ENCODE measurements at places on chromosomes 7 and 10. TPM values are rescaled to one million over a fixed set of nuclear protein-coding genes. Genes with fewer than 3 reads are reported as not detected.
A peak's percentile ranks its signal among the peaks of the same experiment; 100 is the strongest.

- DNase-seq, result no peak
These were observed 57.7 kb upstream of the CDK13 start for GRCh38 chr7:39892361-39892760.

- DNase-seq, result no peak
These were observed 11.9 kb downstream of the CYTH3 start for GRCh38 chr7:6260291-6261187.

DNA sequence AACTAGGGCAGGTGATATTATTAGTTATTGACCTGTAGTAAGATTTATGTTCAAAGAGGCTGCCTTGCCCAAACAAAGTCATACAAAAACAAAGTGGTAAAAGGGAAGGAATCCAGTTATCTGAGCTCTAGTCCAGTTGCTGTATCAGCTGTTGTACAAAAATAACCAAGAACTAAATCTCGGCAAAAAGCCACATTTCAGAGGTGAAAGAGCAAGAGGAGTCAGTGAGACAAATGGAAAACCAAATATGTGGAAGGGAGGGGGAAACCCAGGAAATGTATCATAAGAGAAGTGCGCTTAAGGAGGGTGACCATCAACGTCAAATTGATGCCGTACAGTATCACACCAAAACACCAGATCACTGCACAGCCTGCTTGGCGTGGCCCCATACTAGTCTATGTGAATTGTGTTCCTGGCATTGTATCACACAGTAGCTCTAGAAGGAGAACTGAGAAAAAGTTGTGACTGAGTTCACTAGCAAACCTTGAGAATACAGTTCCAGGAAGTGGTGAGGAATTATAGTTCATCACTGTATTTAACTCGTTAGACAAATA lies 6.4 kb downstream of the AGBL3 start:
- DNase-seq, result no peak

DNA sequence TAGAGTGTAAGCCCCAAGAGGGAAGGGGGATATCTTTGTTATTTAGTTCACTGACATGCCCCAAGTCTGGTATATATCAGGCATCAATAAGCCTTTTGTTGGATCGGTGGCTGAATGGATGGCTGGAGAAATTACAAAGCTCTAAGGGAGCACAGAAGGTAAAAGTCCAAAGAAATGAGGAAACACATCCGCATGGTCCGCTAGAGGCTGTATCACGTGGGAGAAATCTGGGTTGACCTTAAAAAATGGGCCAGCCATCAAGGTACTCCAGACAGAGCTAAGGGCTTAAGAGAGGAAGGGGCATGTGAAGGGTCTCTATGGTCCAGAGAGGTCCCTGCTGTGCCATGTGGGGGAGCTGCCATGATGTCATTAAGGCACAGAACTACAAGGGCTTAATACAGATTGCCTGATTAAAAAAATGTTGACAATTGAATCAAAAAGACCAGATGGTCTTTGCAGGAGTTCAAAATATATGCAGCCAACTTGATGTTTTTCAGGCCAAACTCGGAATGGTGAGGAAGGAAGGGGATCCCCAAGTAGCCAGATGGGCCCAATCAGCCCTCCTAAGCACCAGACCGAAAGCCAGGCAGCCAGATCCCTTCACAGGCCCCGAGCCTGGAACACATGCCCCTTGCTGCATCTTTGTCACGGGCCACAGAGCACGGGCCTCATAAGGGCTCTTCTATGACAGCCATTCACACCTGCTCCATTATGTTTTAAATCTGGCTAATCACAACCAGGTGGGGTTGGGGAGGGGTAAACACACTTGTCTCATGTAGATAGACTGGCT lies 31.9 kb downstream of the SCRN1 start:
- no peak for DNase-seq

- DNase-seq, result no peak
These were observed 119.4 kb downstream of the DYNC2I1 start for GRCh38 chr7:158975526-158976467.

- DNase-seq, result no peak
These were observed 26.5 kb upstream of the PPP1R3A start for GRCh38 chr7:113945018-113945938.

DNA sequence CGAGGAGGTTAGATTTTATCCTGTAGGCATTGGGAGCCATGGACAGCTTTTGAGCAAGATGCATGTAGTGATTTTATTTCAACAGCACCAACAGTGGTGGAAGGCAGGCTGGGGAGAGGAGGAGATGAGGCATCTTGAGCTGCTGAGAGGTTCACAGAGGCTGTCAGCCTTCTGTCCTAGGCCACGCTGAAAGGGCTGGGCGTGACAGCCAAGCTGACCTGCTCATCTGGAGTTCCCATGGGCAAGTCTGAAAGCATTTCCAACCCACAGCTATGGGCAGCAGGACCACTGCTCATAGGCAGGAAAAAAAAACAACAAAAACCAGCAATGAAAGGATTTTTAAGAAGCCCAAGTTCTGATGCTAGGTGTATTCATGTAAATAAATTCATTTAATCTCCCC lies 7.7 kb downstream of the NEURL1 start:
- peak; percentile 34 for DNase-seq

- no peak for DNase-seq
These were observed 104.5 kb upstream of the ZPBP start for GRCh38 chr7:50197549-50197948.

DNA sequence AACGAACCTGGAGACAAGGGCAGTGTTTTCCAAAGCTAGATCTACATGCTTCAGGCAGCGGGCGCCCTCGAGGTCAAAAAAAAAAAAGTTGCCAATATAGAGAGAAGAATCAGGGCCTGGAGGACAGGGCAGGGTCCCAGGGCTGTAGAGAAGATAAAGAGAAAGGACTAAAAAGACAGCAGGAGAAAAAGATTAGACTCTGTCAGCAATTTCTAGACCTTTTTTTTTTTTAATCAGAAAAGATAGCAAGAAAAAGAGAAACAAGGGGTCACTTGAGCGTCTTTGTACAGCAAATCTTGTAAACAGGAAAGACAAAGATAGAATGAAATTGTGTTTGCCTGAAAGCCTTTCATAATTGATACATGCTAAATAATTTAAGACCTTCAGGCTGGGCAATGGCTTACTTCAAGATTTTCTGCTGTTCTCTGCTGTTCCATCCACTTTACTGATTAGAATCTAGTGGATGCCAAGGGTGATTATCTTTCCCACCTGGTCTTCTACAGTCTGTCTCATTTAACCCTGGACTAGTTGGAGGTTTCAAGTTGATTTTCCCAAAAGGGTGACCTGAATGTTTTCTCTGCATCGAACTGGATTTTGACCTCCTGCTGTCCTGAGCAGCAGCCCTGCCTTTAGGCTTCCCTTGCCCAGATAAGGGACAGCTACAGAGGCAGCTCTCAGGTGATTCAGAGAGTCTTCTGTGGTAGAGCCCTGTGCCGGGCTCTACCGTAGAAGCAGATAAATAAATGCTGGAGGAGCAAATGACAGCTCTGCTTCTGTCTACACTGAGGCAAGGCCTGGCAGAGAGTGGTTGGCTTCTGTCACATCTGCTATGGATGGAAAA lies 5.1 kb downstream of the LMOD2 start:
- no peak for DNase-seq

DNA sequence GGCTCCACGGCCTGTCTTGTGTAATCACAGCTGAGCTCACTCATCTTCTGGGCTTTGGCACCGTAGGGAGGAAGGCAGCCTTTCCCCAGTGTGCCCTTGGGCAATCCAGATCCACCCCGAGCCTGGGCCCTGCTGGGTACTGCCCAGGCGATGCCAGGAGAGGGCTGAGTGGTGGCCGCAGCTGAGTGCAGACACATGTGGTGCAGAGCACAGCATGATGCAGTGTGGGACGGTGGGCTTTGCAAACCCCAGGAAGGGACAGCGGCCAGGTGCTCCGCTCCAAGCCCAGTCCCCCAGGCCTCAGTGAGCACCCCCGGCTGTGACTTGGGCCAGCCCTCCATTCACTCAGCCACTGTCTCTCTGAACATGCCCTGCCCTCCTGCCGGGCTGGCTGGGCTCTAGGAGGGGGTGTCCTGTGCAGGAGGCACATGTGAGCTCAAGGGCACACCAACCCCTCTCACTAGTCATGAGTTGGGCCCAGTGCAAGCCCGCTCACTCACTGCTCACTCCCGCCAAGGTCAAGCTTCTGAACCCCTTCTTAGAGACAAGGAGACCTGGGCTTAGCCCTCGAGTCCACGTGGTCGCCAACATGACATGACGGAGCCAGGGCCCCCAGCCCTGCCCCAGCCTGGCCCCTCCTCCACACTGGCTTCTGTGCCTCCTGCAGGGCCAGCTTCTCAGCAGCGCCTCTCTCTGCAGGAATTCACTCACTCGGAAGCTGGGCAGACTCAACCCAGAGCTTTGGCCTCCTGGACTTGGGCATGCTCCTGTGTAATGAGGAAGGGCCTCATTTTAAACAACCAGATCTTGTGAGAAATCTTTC lies 77.5 kb upstream of the INSIG1 start:
- DNase-seq, result peak; percentile 73

DNA sequence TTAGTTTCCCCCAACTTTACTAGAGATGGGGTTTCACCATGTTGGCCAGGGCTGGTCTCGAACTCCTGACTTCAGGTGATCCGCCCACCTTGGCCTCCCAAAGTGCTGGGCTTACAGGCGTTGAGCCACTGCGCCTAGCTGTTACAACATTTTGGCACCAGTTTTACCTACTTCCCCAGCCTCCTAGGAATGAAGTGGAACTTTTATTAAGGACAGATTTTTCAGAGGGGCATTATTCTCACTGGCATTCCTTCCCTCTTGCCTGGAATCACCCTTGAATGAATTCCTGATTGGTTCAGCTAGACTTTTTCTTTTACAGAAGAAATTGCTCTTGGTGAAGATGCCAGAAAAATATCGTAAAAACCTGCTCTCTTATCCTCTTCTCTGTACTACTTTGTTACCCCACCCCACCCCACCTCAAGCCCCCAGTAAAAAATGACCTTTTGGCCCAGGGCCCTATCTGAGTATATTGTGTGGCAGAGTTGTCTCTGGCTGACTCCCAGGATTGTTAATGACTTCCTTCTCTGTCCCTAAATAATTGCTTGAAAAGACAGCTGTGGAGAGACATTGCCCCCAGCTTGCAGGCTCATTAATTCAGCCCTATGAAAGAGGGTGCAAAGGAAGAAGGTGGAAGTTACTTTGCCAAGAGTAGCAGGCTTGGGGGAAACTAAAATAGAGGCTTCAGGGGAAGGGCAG lies 189.6 kb downstream of the AUTS2 start:
- DNase-seq, result no peak

DNA sequence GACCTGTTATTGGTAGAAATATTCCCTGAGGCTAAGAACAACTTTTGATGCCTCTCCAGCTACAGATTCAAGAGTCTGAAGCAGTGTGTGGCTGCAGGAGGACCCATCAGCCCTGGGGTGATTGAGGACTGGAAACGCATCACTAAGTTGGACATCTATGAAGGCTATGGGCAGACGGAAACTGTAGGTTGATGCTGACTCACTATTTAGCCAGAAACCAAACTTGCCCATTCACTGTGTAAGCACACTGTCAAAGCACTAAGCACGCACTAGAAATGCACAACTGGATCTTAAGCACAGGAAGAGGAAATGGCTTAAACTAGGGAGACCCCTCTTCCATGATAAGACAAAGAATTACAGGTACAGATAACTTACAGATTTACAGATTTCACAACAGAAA lies 20.8 kb downstream of the ACSM6 start:
- no peak for DNase-seq

- no peak for DNase-seq
These were observed 4.1 kb downstream of the FRMD4A start for GRCh38 chr10:14326581-14326980.

GRCh38 chr10:31340343-31340742 lies 21.3 kb downstream of the ZEB1 start:
- no peak for DNase-seq

DNA sequence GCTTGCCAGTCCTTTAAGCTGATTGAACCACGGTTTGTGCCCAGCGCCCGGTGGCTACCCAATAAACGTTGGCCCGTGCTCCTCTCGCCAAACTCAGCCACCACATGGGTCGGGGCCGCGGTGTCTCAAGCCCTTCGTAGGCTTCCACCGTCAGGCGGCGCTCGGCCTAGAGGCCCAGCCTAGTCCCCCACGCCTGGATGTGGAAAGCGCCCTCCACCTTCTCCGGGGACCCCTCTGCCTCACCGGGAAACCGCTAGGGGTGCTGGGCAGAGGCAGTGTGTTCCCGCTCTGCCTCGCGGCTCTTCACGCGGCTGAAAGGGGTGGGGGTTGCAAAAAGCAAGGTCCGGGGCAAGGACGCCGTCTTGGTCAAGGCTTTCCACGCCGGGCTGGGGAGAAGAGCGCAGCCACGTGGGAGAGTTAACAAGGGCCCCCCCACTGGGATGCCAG lies 29.8 kb downstream of the LEP start:
- DNase-seq, result peak; percentile 78

- peak; percentile 94 for DNase-seq
These were observed 26.5 kb downstream of the GTF2IRD1 start for GRCh38 chr7:74479961-74480829.

- no peak for DNase-seq
These were observed 6.9 kb downstream of the LRMDA start for GRCh38 chr10:75438275-75438674.

DNA sequence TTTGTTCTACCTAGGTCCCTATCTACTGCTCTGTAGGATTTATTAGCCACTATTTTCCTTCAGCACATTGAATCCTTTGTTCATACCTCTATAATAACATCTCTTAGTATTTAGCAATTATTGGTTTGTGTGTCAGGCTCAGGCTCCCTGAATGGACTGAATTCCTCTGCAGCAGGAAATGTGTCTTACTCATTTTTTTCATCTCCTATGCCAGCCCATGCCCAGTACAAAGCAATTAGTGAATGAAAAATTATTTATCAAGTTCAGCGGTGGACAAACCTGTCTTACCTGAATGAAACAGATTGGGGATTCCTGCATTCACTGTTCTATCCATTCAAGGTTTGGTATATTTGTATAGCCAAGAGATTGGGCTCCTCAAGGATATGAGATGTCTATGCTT lies 53.7 kb downstream of the C1GALT1 start:
- DNase-seq, result no peak

Gene GRID2IP
- not detected for total RNA-seq

Gene MAGI2
- total RNA-seq, result 21.0 TPM

Gene ASZ1
- not detected for total RNA-seq

Gene PON1
- not detected for total RNA-seq

Gene HSPB1
- total RNA-seq, result 2,473 TPM

Gene DNA2
- 2.0 TPM for total RNA-seq

Gene EVX1
- not detected for total RNA-seq

Gene CTAGE8
- 1.5 TPM for total RNA-seq

Gene CCL24
- total RNA-seq, result not detected

Gene GIMAP8
- total RNA-seq, result 15.4 TPM

Gene ACHE
- total RNA-seq, result 9.4 TPM
